RPMI7951 (cell line): ENCODE measurements at places on chromosomes 2 and 18. TPM values are rescaled to one million over a fixed set of nuclear protein-coding genes. Genes with fewer than 3 reads are reported as not detected.

The GBX2 gene
- total RNA-seq, result 0.24 TPM in 1 of 2 replicates, not detected in the other

The TPO gene
- not detected in 2 replicates for total RNA-seq

The ALK gene
- 0.12 and 0.29 TPM in 2 replicates for total RNA-seq

The HOXD4 gene
- 7.2 and 9.6 TPM in 2 replicates for total RNA-seq

The ELOA2 gene
- total RNA-seq, result not detected in 2 replicates

The STAT4 gene
- 0.12 and 0.59 TPM in 2 replicates for total RNA-seq

The CCDC148 gene
- 1.4 TPM in 2 replicates for total RNA-seq

The TYMS gene
- 46.7 and 54.4 TPM in 2 replicates for total RNA-seq

The IL36RN gene
- total RNA-seq, result not detected in 2 replicates

The ATP5MC3 gene
- total RNA-seq, result 320 and 403 TPM in 2 replicates

The RBM44 gene
- total RNA-seq, result 0.88 and 1.7 TPM in 2 replicates

The EN1 gene
- not detected in 2 replicates for total RNA-seq

The HS6ST1 gene
- total RNA-seq, result 2.9 and 4.6 TPM in 2 replicates

The ATP6V1C2 gene
- total RNA-seq, result 0.10 and 0.12 TPM in 2 replicates

The DQX1 gene
- 0.20 and 0.36 TPM in 2 replicates for total RNA-seq

The BUB1 gene
- 161 and 174 TPM in 2 replicates for total RNA-seq

The SLC8A1 gene
- 6.4 and 8.5 TPM in 2 replicates for total RNA-seq

DNA sequence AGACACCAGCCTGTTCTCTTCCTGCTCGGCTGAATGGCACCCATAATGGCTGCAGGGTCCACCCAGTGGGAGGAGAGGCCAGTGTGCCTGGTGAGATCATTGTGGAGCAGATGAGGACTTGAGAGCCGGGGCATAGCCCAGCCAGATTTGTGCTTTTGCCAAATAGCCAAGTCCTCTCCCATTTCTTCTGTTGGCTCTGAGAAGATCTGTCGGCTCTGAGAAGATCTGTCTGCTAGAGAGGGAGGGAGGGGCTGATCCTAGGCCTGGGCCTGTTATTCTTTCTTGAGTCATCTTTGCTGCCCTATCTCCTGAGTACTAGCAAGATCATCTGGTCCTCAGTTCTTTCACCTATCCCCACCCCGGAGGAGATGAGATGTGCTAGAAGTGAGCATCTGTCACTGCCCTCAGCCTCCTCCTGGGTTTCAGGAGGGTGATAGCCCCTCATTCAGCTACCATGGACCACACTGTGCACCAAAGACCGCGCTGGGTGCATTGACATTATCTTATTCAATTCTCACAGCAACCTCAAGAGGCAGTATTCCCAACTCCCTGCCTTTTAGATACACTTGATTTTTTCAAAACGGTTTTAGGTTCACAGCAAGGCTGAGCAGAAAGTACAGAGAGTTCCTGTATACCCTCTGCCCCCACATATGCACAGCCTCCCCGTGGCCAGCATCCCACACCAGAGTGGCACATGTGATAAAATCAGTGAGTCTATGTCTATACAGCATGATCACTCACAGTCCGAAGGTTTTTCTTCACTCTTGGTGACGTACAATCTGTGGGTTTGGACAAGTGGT, 98.6 kb downstream of the CAPN13 start:
- peak; percentile 22 for DNase-seq

- no peak for DNase-seq
Observed at GRCh38 chr2:232362174-232362900, 16.2 kb upstream of the ALPP start.

DNA sequence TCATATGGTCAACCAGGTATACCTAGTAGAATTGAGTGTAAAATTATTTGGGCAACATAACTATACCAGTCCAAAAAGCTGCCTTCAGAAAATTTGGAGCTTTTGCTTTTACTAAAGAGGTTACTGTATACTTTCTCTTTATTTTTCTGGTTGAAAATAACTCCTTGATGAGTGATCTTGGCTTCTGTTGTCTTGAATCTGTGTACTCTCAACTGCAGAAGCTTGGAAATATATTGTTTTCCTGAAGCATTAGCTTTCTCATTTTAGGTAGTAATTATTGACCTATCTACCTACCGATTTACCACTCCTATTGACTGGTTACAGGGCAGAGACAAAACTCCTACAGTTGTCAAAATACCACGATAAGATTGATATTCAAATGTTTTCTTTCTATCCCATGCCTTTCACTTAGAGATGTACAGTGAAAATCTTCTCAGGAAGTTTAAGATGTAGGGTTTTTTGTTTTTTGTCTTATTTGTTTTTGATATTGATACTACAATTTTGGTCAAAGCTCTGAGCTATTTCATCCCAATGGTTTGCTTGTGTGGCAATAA, 35.7 kb upstream of the DLX1 start:
- no peak for DNase-seq

DNA sequence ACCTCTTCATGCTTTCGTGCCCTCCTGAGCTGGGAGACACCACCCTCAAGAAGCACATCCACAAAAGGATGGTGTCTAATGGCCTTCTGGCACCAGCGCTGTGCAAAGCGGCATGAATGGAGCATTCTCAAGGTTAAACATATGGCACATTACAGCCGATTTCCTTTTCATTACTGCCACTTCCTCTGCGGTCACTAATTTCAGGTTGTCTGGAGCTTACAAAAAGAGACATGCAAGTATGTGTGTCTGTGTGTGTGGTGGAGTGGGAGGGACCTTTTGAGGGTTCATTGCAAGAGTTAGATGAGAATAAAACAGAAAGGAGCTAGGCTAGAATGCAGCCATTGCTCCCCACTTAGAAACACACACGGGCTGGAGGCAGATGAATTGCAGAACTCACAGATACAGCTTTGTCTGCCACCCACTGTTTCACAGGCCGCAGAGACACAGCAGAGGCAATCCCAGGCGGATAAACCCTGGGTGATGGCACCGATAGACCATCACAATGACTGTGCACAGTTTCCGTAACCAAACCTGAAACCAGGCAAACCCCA, 76.0 kb downstream of the TGIF1 start:
- peak; percentile 88 for DNase-seq

- DNase-seq, result no peak
Observed at GRCh38 chr2:159683817-159684216, 28.5 kb upstream of the MARCHF7 start.

GRCh38 chr18:79627750-79628294, 51.8 kb upstream of the CTDP1 start:
- no peak for DNase-seq

DNA sequence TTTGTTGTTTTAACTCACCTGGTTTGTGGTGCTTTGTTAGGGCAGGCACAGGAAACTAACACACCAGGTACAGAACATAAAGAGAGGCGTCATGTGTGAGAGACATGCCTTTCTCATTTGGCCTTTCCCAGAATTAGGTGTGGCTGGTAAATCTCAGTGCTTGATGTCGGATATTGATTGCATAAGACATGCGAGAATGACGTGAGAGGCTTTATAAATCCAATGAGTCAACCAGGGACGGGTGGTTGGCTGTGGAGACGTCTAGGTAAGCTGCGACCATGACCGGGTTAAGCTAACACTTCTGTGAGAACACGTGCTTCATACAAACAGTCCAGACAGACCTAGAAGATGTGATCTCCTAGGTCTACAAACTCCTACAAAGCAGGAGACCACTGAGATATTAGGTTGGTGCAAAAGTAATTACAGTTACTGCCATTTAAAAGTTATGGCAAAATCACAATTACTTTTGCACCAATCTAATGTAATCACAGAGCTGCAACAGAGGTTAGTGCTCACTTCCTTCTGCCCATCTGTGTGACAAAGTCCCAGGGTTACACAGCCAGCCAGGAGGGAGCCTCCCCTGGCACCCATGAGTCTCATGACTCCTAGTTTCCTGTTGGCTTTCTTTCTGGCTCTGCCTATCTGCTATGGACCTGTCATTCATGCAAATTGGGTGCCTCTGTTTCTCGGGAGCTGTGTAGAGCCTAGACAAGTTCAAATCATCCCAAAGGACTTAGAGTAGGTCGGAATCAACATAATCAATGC, 98.9 kb upstream of the ATP8B1 start:
- DNase-seq, result peak; percentile 12

- DNase-seq, result no peak
Observed at GRCh38 chr18:48020337-48021250, 90.1 kb upstream of the SMAD2 start.

DNA sequence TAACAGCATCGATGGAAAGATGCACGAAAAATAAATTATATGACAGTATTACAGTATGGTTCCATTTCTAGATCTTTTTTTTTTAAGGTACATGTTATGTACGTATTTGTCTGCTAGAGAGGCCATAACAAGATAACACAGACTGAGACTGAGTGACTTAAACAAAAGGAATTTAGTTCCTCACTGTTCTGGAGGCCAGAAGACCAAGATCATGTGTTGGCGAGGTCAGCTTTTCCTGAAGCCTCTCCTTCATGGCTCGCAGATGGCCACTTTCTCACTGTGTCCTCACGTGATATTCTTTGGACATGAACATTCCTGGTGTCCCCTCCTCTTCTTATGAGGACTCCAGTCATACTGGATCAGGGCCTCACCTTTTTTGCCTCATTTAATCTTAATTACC, 177.4 kb downstream of the CAPN13 start:
- DNase-seq, result peak; percentile 47

- DNase-seq, result no peak
Observed at GRCh38 chr2:46299365-46300263, 2.4 kb downstream of the EPAS1 start.

DNA sequence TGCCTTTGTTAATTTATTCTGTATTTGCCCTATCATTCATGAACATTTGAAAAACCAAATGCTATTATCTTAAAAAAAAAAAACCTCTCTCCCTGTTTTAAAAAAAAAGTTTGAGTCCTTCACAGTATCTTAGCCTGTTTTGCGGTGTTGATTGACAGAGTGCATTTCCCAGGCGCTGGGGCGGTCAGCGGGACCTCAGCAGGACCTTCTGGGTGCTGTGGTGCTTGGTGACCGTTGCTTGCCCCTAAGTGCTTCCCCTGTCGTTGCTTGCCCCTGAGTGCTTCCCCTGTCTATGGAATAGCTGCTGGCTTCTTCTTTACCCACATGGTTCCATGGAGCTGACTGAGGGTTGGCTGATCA, 12.1 kb downstream of the ATP6V1C2 start:
- no peak for DNase-seq

DNA sequence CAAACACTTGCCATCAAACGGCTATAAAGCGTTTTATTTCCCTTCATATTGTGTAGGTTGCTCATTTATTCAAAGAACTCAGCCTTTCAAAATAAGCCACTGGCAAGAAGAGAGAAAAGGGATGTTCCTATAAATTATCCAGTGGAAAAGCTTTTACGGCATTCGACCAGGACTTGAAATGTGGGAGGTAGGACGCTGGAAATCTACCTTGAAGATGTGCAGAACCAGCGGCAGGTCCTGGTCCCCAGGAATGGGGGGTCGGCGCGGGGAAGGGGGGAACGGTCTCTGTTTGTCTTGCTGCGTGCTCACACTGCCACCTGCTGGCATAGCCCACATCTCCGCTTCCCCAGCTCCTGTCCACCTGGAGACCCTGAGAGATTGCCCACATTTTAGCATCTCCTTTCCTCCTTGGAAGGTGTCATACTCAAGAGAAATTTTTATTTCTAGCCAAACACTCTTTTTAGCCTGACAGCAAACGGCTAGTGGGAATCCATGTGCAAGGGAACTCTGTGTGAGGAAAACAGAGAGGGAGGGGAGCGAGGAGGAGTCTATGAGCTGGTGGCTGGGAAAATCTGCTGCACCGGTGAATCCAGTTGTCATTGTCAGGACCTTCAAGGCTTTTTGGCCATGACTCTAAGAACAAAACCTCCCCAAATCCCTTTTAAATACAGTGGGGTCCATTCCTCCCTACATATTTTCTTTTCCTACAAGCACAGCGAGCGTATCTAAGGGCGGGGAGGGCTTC, 349.0 kb upstream of the PKDCC start:
- DNase-seq, result peak; percentile 11

- DNase-seq, result no peak
Observed at GRCh38 chr2:29011418-29012060, 30.4 kb downstream of the TOGARAM2 start.

DNA sequence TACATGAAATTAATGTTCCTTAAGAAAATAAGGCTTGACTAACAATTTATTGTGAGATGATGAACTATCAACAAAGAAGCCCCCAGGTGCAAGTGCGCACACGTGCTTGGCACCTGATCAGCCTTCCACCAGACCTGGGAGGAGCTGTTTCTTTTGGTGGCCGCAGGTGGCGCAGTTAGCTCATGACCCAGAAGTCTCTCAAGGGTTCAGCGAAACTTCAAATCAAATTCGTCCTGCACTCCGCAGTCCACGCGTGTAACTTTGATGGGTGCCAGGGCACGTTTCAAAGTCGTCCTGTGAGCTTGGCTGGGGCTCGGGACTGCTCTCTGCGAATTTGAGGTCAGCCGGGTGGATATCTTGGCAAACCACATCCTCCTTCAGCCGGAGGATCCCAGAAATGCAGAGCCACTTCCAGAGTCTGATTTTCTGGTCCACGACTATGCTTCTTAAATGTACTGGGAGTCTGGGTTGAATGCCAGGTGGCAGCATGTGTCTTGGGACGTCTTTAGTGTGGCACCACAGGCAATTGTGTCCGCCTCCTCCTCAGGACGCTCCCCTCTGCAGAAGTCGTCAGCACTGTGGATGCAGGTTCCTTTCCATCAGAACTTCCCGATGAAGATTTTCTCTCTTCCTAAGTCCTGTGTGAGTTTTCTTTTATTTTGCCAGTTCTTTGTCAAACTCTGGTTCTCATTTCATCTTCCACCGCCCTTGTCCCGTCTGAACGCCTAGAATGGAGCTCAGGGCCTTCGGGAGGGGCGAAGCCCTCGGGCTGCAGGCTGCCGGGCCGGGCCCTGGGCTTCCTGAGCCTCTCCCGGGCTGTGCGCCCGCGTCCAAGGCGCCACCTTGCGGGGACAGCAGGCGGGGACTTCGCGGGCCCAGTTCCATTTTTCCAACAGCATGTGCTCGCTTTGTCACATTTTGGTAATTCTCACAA, 61.3 kb upstream of the RAPGEF4 start:
- DNase-seq, result peak; percentile 44

- DNase-seq, result no peak
Observed at GRCh38 chr2:37767046-37767445, 95.6 kb upstream of the CDC42EP3 start.

- no peak for DNase-seq
Observed at GRCh38 chr2:172712251-172712650, 23.4 kb upstream of the RAPGEF4 start.

- no peak for DNase-seq
Observed at GRCh38 chr18:195651-196050, 37.3 kb downstream of the USP14 start.

GRCh38 chr2:24822049-24822706, 29.0 kb downstream of the CENPO start:
- DNase-seq, result no peak

- peak; percentile 49 for DNase-seq
Observed at GRCh38 chr2:18599509-18600254, 10.3 kb upstream of the NT5C1B start.

DNA sequence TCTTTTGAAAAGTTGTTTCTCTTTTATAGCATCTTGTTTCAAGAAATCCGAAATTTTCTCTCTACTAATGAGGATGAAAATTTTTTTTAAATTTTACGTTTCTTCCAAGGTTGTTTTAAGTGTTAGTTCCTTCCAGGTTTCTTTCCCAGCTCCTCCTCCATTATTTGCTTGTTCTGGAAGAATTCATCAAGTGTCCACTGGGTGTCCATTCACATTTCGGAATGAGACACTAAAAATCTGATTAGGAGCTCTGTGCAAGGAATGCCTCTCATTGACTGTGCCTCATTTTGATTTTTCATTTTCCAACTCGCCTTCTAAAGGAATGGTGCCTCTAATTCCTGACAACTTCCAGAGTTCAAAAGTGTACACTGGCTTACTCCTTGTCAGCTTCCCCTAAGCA, 6.1 kb downstream of the SP100 start:
- DNase-seq, result no peak
